Heart right ventricle (tissue), 16 donors: ENCODE measurements at places on chromosomes 2 and 18.

DNA sequence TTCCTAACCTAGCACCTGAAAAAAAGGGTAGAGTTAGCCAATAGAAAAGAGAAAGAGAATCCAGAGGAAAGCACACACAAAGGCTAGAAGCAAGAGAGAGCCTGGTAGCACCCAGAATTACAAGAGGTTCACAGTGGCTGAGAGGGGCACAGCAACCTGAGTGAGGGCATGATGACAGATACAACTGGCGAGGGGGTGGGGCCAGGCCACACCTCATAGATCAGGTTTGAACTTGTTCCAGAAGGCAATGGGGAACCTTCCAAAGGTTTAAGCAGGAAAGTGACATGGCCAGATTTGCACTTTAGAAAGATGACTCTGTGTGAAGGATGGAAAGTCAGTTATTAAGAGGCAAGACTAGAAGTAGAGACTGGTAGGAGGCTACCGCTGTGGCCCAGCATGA is 148.0 kb downstream of the TTC32 start:
- no peak for DNase-seq

DNA sequence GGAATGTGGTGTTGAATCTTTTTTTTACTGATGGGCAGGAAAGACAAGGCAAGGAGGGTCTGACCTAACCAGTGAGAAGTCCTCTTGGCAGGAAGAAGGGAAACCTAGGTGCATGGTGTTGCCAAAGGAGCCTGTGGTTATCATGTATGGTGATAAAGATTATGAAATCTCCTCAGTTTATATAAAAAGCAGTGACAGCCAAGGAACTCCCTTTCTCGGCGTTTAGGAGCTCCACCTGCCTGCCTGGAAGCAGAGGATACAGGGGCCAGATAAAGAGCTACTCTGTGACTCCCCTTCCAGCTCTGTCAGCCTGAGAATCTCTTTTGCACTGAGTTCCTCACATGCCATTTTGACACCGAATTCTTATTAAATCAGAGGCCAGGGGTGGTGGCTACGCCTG is 26.1 kb downstream of the COLEC12 start:
- no peak for DNase-seq

- DNase-seq: no peak
These were observed 58.5 kb upstream of the TMEM18 start for GRCh38 chr2:735670-736218.

DNA sequence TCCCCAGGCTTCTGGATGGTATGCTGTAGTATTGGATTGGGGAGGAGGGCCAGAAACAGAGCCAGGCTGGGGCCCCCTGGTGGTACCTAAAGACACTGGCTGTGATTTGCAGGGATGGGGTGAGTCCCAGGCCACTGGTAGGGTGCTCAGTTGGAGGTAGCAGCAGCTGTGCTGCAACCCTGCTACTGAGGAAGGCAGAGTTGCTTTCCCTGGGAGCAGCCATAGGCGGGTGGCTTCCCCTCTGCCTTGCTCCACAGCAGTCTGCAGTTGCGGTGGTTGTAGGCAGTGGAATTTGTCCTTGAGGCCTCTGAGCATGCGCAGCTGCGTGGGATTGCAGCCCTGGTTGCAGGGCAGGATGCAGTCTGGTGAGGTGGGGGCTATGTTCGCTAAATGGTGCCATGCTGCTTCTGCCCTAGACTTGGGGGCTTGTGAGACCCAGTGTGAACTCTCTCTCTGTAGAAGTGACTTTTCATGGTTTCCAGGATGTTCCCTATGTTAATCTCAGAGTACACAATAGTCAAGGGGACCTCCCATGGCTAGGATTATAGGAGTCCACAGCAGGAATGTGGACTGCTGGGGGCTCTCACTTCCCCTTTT is 443.5 kb downstream of the XIRP2 start:
- no peak for DNase-seq

GRCh38 chr2:144130551-144130950 is 389.4 kb downstream of the ZEB2 start:
- DNase-seq: no peak

- no peak for DNase-seq
These were observed 14.5 kb downstream of the IAH1 start for GRCh38 chr2:9488583-9489547.
